ENCODE measurements at places on chromosomes 12 and 14.

DNA sequence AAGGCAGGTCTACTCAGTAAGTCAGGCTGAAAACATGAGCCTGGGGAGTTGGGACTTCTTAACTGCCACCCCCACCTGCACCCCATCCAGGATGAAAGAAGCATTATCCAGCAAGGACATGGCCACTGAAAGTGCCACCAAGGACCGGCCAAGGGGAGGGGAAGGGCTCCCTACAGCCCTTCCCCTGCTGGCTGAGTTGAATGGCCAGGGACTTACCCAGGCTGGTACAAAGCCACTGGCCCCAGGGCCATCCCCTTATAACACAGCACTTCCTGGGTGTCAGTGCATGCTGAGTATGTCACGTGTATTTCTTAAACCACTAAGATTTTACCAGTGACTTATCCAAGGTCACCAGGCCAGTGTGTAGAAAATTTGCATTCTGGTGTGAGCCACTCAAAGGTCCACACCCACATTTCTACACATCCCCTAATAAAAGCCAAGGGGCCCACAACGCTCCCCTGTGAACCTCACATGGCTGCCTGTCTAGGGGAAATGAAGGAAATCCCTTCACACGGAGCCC, 29.3 kb upstream of the ZFP36L1 start:
- no peak for DNase-seq

GRCh38 chr14:26377150-26377549, 220.7 kb downstream of the NOVA1 start:
- DNase-seq: no peak

- DNase-seq: no peak
Observed at GRCh38 chr12:84507956-84508850, 404.4 kb downstream of the SLC6A15 start.

- peak; percentile 35 for DNase-seq
Observed at GRCh38 chr14:74882103-74882920, 596 bp downstream of the DLST start.

DNA sequence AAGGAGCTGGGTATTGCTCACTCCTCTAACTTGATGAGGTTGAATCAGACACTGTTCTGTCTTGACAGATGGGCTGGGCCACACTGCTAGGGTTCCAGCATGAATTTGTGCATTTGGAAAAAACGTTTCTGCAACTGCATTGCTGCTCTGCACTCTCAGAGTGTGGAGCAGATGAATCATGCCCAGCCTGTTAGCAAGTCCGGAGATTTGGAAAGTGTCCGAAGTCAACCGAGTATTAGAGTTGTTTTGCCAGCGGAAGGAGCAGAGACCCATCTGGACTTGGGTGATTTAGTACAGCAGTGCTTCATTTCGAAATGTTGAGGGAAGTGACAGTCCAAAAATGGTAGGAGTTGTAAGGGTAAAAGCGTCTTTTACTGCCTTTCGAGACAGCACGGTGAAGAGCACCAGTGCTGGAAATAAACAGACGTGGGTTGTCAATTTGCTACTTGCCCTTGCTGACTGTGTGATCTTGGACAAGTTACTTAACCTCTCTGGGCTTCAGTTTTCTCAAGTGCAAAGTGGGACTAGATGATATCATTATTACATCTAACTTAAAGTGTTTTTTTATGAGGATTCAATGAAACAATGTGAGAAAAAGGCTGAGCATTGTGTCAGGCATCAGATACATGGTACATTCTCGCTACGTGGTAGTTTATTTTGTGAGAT, 139.5 kb downstream of the CHST11 start:
- no peak for DNase-seq

DNA sequence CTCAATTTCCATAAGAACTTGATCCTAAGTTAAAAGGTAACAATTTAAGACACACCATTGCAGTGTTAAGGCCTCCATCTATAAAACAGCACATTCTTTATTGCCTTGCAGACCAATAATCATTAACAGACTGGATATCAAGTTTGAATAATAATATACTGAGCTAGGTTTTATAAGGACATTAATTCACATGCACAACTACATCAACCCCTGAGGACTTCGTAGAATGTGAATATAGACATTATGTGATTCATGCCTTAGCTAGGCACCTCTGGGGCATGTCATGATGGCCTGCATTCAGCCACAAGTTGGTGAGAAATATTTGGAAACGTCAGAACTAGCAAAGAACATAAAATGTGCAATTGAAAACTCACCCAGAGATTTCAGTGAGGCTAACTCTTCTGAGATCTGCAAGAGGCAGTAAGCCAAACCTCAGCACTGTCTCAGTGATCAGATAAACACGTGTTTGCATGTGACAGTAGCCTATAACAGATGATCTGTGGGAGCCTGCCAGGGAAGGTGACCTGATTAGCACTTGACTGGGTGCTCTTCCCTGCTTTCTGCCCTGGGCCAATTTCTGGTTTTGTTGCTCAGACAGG, 492.2 kb downstream of the FLRT2 start:
- DNase-seq: no peak

DNA sequence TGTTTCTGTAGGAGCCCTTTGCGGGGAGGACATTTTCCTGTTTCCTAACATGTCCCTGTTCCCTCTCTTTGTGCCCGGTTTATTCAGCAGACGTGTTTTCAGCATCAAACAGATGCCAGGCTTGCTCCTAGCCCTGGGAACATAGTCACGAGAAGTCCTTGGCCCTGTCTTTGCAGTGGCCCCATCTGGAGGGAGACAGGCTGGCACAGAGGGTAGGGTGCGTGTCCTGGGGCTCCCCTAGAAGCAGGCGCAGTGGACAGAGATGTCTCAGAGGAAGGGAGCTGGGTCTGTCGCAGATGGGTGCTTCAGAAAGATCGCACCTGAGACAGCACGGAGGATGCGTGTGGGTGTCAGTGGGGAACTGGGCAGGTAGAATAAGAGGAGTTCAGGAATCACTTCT, 75.0 kb upstream of the DYNC1H1 start:
- DNase-seq: no peak

- no peak for DNase-seq
Observed at GRCh38 chr12:32298917-32299316, 100.4 kb upstream of the FGD4 start.

- no peak for DNase-seq
Observed at GRCh38 chr12:47921907-47922306, 17.1 kb upstream of the VDR start.

- DNase-seq: no peak
Observed at GRCh38 chr14:100449225-100449987, 126.3 kb downstream of the SLC25A47 start.

DNA sequence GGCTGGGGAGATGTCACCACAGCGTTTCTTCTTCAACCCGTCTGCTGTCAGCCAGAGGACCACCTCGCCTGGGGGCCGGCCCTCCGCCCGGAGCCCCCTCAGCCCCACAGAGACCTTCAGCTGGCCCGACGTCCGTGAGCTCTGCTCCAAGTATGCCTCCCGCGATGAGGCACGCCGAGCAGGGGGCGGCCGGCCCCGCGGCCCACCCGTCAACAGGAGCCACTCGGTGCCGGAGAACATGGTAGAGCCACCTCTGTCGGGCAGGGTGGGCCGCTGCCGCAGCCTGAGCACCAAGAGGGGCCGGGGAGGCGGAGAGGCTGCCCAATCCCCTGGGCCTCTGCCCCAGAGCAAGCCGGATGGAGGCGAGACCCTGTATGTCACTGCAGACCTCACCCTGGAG, 38.8 kb downstream of the PLEKHG3 start:
- DNase-seq: no peak

GRCh38 chr14:58739674-58740073, 101.9 kb downstream of the DACT1 start:
- no peak for DNase-seq

GRCh38 chr12:43315961-43316360, 236.0 kb downstream of the ADAMTS20 start:
- no peak for DNase-seq

DNA sequence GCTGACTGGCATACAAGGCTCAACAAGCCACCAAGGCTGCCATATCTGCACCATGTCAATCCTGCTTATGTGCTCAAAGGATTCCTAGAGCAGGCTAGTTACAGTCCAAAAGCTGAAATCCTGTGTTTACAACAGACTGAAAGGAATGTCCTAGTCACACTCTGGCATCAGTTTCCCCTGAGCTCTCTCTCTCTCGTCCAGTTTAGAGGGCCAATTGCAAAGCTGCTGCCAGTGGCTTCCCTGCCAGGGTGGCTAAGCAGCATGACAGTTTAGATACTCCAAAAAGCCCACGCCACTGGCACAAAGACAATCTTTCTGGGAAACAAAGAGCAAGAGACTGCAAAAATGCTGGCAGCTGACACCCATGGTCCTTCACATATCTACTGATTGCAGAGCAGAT, 392.1 kb downstream of the RPS29 start:
- DNase-seq: no peak

DNA sequence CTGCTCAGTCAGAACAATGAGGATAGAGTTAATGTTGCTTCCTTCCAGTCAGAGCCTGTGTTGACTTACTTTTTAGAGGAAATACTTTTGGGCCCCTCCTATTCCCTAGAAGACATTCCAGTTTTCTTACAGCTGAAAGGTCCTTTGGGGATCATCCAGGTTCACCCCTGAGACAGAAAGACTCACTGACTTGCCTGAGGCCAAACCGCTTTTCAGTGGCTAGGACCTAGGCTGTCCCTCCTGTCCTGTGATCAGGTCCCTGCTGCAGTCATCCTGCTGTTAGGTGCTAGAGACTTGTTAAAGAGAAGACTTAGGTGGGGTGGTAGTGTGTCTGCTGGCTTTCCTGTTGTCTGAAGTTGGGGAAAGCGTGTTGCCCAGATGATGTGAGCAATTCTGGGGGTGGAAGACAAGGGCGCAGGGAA, 39.6 kb downstream of the SUSD6 start:
- DNase-seq: no peak

DNA sequence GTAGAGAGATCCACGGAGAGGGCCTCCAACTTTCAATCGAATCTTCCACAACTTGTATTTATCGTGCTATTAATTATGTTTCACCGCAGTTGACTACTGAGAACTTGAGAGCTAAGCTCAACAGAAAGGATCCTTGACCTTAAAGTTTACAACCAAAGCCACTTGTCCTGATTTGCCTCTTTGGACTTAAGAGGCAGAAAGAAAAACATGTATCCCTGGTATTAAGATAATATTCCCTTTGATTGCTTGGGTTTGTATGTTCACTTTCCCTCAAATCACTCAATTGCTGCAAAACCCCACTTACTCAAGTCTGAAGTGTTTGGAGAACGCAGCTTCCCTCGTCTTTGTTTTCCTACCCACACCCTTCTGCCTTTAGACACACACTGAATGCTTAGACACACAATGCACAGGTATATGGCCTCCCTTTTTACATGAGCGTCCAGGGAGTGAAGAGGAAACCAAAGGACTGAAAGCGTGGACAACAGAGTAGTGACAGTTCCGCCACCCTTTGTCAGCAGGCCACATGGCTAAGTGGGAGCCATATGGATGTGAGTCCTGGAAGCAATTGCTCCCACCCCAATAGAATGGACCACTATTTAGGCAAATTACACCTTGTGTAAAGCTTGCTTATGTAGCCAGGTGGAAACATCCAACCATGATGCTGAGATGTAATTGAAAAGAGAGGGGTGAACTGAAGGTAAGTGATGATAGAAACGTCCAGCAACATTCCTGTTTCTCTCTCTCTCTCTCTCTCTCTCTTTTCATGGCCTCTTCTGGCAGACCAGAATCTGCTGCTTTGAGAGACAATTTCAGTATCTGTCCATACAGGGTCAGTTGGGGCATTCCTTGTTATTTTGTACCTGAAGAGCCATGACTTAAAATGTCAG, 1.4 kb upstream of the PKP2 start:
- DNase-seq: no peak

- peak; percentile 12 for DNase-seq
Observed at GRCh38 chr12:93571925-93572711, at the start of gene SOCS2. SOCS2 (plus strand) TSS chr12:93572675; CDS start chr12:93572898, 223 bp downstream.

- DNase-seq: no peak
Observed at GRCh38 chr12:21026302-21026701, 104.7 kb upstream of the SLCO1B1 start.

- no peak for DNase-seq
Observed at GRCh38 chr14:72945356-72946027, 19.2 kb downstream of the DCAF4 start.

- DNase-seq: no peak
Observed at GRCh38 chr14:30355431-30355913, 203.5 kb upstream of the G2E3 start.

DNA sequence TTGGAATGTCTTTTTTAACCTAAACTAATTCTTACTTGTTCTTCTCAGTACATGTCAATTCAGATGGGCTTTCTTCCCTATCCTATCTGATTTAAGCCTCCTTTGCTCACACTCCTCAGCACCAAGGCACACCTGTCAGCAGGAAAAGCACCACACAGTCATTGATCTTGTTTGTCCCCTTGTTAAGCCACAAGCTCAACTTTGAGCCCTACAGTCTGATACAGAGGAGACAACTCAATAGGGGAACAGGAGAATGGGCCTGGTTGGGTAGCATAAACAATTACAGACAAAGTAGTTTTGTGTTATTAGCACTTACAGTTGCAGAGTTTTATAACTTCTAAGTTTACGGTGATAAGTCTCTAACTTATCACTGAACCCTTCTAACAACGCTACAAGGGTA, 29.5 kb upstream of the SYCP3 start:
- no peak for DNase-seq

DNA sequence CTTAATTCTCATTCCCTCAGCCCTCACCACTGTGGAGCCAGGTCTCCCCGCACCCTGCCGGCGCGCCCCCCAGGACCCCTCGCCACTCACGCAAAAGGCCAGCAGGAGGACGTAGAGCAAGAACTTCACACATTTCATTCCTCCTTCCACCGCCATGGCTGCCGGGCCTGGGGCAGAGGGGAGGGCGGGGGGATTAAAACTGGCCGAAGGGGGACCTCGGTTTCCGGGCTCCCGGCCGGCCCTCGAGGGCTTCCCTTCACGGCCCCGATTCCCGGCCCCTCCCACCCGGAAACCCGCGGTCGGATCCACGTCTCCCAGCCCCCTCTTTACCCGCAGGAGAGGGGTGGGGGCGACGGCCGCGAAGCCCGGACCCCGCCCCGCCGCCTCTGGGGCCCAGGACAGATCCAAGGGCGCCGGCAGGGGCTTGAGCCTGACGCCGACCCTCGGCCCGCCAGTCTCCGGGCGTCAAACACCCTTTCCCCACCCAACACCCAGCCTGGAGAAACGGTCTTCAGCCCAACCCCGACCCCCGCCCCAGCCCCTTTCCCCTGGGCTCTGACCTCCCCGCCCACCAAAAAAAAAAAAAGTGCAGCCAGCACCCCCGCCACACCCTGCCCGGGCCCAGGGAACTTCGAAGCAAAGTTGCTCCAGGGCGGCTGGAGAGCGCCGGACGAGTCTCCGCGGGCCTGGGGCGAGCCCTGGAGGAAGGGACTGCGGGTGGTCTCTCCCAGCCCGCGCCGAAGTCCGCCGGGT, 447 bp downstream of the CD63 start:
- DNase-seq: no peak

- DNase-seq: no peak
Observed at GRCh38 chr12:120194226-120194533, 335 bp downstream of the GCN1 start.

Measured in stimulated activated CD4-positive, alpha-beta T cell treated with anti-CD3 and anti-CD28 coated beads, Interleukin-15, amount 100 ng/mL, for 1 hour (primary cell).